ENCODE measurements at places on chromosomes 5 and 9. TPM values are rescaled to one million over a fixed set of nuclear protein-coding genes. Genes with fewer than 3 reads are reported as not detected.

Gene TRIP13
- total RNA-seq: 80.4 TPM

Gene MZB1
- total RNA-seq: not detected

Gene IFNA13
- total RNA-seq: not detected

Gene SLC9A3
- 0.88 TPM for total RNA-seq

Gene SLC25A2
- not detected for total RNA-seq

Gene FYB1
- 0.60 TPM for total RNA-seq

Gene TAF1L
- total RNA-seq: not detected

Gene PCDHA11
- total RNA-seq: not detected

Gene PTPN3
- total RNA-seq: 1.6 TPM

Gene SPINK4
- not detected for total RNA-seq

Gene TAF9
- 136 TPM for total RNA-seq

Gene C9orf85
- 10.8 TPM for total RNA-seq

Gene FAM120AOS
- total RNA-seq: 25.6 TPM

Gene KIF2A
- total RNA-seq: 48.5 TPM

Gene FAM221B
- total RNA-seq: not detected

Gene TAS2R1
- total RNA-seq: not detected

Gene NUTM2G
- not detected for total RNA-seq

Gene PCDHGB4
- 12.0 TPM for total RNA-seq

Gene RNF183
- total RNA-seq: not detected

Gene SFXN1
- total RNA-seq: 103 TPM

Gene CFAP157
- not detected for total RNA-seq

Gene SPINK13
- total RNA-seq: not detected

All from RPMI7951 (cell line).